ENCODE measurements at places on chromosomes 5 and 9.

- no peak for DNase-seq
Observed at GRCh38 chr9:78707481-78707991, 410.6 kb downstream of the PSAT1 start.

DNA sequence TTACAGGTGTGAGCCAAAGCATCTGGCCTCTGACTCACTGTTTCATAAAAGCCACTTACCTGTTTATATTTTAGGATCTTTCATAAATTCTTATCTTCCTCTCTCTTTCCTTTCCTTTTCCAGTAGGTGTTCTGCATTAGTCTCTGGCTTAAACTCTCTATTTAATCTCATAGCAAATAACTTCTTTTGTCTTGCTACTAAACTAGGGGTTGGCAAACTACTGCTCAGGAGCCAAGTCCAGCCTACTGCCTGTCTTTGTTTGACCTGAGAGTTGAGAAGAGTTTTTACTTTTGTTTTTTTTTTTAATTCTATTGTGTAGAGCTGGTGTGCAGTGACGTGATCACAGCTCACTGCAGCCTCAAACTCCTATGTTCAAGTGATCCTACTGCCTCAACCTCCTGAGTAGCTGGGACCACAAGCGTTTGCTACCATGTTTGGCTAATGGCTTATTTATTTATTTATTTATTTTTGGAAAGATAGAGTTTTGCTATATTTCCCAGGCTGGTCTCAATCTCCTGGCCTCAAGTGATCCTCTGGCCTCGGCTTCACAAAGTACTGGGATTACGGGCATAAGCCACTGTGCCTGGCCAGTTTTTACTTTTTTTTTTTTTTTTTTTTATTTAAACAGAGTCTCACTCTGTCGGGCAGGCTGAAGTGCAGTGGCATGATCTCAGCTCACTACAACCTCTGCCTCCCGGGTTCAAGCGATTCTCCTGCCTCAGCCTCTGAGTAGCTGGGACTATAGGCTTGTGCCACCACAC is 5.4 kb upstream of the NDFIP1 start:
- no peak for DNase-seq

GRCh38 chr5:154743812-154744211 is 11.4 kb upstream of the LARP1 start:
- no peak for DNase-seq

- no peak for DNase-seq
Observed at GRCh38 chr5:71883742-71884103, 164.6 kb downstream of the CARTPT start.

- DNase-seq = no peak
Observed at GRCh38 chr9:133226219-133227171, 17.4 kb upstream of the OBP2B start.

DNA sequence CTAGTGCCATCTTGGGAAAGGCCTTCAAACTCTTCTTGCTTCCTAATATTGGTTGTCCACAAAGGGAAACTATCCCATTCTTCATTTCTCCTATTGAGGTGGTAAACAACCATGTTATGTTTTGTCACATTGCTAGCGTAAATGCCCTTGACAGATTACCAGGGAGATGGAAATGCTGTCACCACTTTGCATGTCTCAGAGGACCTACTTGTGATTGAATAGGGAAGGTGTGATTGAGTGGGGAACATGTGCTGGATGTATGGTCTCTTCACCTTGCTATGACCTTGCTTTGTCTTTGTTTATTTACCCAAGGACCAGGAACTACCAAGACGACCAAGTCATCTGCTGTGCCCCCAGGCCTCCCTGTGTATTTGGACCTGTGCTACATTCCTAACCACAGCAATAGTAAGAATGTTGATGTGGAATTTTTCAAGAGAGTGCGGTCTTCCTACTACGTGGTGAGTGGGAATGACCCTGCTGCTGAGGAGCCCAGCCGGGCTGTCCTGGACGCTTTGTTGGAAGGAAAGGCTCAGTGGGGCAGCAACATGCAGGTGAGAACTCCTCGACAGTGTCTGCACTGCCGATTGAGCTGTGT is 96.1 kb downstream of the MAP1B start:
- no peak for DNase-seq

GRCh38 chr5:93883459-93883858 is 142.1 kb upstream of the POU5F2 start:
- no peak for DNase-seq

DNA sequence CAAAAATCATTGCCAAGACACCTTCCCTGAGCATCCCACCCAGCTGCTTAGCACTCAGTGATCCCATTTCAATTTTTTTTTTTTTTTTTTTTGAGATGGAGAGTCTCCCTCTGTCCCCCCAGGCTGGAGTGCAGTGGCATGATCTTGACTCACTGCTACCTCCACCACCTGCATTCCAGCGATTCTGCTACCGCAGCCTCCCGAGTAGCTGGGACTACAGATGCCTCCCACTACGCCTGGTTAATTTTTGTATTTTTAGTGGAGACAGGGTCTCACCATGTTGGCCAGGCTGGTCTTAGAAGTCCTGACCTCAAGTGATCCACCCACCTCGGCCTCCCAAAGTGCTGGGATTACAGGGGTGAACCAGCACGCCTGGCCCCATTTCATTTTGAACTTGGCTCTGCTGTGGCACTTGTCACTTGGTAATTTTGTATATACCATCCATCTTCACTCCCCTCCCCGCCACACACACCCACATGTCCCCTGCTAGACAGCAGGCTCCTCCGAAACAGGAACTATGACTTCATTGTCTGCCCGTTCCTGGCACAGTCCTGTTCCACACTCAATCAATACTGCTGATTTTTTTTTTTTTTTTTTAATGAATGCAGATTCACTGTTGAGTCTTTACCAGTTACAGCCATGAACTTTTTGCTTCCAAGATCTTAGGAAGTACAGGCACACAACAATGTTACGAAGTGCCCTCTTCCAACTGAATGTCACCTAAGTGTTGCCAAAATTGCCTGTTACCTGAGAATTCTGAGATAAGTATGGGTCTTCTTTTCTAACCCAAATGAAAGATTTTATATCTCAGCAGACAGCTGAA is 17.3 kb upstream of the ZBTB34 start:
- DNase-seq = no peak

DNA sequence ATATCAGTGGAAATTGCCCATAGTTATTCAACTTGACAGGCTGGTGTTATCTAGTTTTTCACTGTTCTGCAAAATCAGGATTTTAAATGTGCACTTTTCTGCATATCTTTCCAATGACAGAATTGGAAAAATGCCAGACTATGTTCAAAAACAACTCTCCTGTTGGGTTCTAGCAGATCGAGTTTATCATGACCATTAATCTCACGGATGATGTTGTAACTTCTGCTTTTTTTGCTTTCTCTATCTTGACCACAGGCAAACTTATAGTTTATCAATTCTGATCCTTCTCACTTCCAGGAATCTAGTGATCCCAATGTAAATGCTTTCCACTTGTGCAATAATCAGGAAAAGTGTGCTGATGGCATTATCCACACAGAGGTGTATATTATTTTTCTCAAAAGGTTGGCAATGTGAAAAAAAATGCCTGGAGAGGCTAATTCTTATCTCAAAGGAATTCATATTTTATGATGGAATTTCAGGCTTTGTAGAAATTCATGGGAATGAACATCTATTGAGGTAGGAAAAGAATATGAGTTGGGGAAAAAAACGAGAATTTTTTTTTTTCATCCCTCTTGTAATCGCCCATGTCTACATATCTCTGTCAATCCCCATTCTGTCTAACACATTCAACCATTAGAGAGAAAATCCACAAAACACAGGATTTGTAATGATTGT is 73.6 kb upstream of the DAB2 start:
- no peak for DNase-seq

DNA sequence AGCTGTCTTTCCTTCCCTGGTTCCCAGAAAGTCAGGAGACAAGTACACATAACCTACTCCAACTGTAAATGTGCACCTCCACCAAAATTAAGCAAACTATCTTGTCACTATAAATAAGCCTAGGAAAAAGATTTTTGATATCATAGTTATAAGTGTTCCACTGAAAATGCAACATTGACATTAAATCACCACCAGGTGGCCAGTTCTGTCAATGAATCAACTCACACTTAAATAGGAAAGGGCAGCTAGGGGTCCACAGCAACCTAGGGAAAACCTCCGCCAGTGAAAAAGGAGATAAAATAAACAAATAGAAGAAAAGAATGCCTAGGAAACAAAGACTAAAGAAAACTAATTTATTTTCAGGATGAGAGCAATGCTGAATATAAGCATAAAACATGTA is 243.0 kb upstream of the PTPRD start:
- DNase-seq = no peak

DNA sequence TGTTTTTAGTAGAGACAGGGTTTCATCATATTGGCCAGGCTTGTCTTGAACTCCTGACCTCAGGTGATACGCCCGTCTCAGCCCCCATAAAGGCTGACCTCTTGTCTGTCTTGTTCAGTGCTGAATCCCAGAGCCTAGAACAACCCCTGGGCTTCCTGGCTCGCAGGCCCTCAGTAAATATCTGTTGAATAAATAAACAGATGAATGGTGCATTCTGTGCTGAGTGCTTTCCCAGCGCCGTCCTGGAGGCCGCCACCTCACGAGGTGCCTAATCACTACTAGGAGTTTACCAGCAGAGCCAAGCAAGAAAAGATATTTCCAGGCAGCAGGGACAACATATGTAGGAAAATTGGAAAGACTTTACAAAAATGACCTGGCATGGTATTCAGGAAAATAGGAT is 88.5 kb downstream of the SNX24 start:
- no peak for DNase-seq

DNA sequence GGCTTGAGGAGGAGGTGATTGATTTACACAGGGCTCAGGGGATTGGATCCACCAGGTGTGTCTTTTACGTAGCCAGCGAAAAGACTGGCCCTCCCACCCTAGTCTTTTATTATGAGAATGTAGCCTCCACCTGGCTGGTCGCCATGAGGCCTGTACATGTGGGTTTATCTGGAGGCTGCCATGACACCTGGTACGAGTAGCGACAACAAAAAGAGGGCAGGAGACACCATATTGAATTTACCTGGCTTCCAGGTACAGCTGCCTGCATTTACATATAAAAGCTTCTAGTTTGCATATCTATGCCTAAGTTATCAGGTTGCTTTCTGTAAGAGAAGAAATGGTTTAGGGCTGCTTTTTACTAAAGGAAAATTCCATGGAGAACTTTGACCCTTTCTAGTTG is 1173.7 kb upstream of the SEMA6A start:
- DNase-seq = no peak

GRCh38 chr9:78502566-78502965 is 205.6 kb downstream of the PSAT1 start:
- no peak for DNase-seq

DNA sequence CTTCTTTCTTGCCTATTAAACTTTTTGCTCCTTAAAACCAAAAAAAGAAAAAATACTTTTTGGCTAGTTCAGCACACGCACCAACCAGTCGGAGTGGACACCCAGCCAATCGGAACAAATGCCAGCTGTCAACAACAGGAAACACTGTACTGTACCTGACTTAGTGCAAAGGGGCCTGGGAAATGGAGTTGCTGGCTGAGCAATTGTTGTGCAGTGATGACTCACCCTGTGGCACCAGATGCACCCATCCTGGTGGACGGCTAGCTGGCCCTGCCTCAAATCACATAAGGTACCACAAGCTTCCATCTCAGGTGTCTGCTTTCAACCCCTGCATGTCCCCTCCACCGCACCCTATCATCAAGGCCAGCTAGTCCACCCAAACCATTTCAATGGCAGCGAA is 20.9 kb downstream of the FOXE1 start:
- DNase-seq = no peak

DNA sequence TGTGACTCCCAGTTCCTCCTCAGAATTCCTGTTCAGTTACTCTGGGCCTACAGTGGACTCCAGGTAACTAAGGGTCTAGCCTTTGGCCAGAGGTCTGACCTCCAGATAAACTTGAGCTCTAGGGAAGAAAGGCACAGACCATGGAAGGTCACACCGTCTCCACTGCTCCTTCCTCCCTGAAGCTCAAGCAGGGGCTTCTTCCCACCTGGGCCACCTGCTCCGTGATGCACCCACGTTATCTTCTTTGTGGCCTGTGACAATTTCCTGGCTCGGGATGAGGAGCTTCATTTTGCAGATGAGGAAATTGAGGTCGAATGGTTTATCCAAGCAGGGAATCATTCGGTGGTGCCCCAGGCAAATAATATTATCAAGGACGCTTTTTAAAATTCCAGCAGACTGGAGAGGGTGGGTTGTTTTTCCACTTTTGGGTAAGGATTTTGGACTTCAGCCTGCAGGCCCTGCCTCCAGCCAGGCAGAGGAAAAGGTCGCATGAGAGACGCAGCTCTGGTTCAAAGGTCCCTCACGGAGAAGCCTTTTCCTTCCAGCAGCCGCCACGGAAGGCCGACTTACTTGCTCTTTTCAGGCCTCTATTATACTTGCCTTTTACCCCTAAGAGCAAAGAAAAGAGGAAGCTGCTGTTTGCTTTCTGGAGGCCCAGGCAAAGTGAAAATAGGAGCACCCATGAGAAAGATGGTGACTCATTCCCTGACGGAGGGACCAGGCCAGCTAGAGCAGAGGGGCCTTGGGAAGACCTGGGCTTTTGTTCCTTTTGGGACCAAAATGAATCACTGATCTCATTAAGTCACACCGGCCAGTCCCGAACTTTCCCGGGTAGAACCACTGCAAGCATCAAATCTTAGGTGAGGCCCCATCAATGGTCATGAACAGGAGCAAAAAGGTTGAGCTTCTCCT is 22.8 kb upstream of the DUSP1 start:
- DNase-seq = no peak

- no peak for DNase-seq
Observed at GRCh38 chr9:126608551-126608950, 5.2 kb upstream of the LMX1B start.

Data from progenitor cell of endocrine pancreas (in vitro differentiated cells).